ENCODE measurements at places on chromosomes 12 and 14. TPM values are rescaled to one million over a fixed set of nuclear protein-coding genes. Genes with fewer than 3 reads are reported as not detected.

CCDC184 gene
- 0.05 TPM for total RNA-seq

- no peak for DNase-seq
Measured at GRCh38 chr14:85250414-85251189, 279.3 kb upstream of the FLRT2 start.

- no peak for DNase-seq
Measured at GRCh38 chr12:115374480-115375185, 690.7 kb upstream of the TBX3 start.

DNA sequence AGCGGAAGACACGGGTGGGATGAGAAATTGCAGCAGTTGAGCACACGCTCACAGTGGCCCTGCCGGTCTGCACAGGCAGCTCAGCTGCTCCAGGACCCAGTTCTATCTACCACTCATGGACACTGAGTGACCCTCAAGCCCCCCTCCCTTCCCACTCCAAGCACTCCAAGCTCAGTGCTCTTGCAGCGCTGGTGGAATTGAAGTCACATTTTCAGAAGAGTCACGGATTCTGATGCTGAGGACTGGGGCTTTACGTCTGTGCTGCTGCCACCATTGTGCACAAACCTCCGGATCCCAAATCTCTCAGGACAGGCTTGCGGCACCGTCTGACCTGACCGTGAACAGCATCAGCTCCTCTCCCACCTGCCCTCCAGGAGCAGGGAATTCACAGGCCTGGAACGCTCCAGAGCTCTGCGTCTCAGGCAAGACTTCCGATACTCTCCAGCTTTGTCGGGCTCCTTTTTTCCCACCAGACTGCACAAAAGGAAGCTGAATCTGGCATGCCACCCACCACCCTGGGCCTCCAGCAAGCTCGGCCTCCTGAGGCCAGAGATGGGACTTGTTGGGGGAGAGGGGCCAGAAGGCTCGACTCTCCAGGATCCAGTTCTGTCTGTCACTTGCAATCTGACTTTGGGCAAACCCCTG is 213.1 kb upstream of the RTL1 start:
- no peak for DNase-seq

- no peak for DNase-seq
Measured at GRCh38 chr12:63995512-63995911, 151.0 kb downstream of the SRGAP1 start.

All from SK-MEL-5 (cell line).